ENCODE measurements at places on chromosomes 1 and 21.

GRCh38 chr1:28046716-28047115 lies 41.7 kb downstream of the EYA3 start:
- DNase-seq = no peak

- DNase-seq = no peak
Observed at GRCh38 chr1:15936025-15936424, 39.9 kb downstream of the ZBTB17 start.

DNA sequence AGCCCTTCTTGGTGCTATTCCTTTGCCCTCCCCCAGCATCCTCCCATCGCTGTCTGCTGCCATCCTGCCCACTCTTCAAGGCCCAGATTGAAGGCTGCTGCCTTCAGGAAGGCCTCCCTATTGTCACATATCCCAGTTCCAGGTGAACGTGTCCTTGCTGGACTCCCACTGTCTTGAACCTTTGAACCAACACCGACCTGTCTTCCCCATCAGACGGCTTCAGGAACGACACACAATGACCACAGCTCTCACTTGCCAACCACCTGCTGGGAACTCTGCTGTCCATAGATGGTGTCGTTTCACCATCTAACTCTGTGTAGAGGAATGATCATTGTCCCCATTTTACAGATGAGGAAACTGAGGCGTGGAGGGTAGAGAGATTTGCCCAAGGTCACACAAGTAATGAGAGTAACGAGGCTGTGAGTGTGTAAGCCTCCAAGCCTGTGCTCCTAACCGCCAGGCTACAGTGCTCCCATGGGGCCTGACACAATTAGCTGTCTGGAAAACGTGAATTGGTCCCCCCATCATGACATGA lies 9.9 kb upstream of the PLEKHG5 start:
- DNase-seq = no peak

GRCh38 chr1:56547473-56547872 lies 31.9 kb downstream of the PLPP3 start:
- no peak for DNase-seq

DNA sequence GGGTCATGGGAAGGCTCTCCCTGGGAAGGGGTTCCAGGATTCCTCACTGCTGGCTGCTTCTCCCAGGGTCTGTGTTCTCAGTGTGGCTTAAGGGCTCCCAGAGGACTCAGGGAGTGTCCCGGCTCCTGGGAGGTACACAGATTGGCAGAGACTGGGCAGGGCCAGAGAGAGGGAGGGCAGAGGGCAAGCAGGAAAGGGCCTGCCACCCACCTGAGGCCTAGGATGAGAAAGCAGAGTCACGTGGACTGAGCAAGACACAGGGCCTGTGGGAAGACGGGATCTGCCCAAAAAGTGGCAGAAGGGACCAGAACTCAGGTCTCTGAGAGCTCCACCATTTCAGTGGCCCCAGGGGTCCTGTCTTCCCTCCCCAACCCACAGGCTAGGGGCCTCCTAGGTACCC lies 871 bp downstream of the SLFNL1 start:
- DNase-seq = no peak

DNA sequence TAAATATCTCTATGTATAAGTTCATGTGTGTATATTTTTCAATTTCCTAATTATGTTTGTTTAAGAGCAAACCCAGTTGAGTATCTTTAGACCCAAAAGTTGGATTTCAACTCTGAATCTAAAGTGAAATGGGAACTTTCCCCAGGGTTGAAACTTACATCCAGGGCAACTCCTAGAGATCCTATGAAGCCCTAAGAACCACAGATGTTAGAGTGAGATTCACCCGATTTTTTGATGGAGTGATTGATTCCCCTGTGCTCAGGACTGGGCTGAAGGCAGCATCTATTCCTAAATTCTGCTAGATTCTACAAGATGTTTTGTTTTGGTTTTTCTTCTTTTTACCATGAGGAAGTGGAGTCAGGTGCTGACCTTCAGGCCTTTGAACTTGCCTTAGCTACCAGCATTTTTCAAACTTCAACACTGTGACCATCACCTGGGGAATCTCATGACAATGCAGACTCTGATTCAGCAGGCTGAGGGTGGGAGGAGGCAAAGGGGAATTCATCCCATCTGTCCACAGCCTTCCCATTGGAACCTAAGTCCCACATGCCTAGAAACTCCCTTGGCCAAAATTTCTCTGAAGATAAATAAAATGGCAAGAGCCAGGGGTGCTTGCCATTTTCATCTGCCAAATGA lies 145.5 kb downstream of the ETS2 start:
- DNase-seq = no peak

All from Jurkat, Clone E6-1 (cell line).